ENCODE measurements at places on chromosomes 5 and 9.

GRCh38 chr9:34797367-34797766, 87.4 kb upstream of the CCL21 start:
- DNase-seq: no peak

- no peak for DNase-seq
Measured at GRCh38 chr9:25119041-25119440, 559.2 kb downstream of the TUSC1 start.

GRCh38 chr9:137325799-137326198, 23.7 kb upstream of the NRARP start:
- DNase-seq: no peak

DNA sequence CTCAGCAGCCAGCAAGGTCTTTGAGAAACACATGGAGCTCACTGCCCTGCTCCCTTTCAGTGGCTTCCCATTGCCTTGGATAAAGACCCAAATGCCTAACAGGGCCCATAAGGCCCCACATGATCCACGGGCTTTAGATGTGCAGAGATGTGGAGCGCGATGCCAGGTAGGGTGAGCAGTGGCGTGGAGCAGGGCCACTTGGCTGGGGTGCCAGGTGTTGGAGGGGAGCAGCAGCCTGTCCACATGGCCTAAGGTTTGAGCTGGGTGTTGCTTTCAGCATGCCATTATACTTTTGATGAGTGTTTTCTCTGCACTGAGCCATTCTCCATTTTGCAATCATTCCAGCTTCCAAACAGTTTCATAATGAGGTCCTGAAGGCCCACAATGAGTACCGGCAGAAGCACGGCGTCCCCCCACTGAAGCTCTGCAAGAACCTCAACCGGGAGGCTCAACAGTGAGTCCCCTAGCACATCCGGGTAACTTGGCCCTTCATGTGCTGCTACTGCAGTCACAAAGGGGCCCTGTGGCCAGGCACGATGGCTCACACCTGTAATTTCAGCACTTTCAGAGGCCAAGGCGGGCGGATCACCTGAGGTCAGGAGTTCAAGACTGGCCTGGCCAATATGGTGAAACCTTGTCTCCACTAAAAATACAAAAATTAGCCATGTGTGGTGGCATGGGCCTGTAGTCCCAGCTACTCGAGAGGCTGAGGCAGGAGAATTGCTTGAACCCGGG, 11.1 kb downstream of the GLIPR2 start:
- no peak for DNase-seq

DNA sequence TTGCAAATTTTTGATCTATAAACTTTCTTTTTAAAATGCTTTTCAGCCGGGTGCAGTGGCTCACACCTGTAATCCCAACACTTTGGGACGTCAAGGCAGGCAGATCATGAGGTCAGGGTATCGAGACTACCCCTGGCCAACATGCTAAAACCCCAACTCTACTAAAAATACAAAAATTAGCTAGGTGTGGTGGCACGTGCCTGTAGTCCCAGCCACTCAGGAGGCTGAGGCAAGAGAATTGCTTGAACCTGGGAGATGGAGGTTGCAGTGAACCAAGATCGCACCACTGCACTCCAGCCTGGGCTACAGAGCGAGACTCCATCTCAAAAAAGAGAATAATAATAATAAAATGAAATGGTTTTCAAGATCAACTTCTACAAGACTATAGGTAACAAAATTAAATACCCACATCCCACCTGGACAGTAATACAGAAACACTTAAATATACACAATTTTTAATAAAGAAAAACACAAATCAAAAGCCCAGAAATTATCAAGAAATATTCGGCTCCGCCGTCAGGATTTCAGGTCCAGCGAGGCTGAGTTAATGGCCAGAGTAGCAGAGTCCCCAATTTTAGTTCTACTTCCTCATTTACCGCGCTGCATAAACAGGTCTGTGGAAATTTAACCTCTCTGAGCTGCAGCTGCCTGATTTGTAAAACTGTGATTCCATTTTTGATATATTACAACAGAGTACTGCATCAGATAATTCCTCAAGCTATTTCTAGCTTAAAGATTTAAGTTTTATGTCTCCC, 4.0 kb downstream of the TUT7 start:
- DNase-seq: no peak

GRCh38 chr9:93589688-93590087, 13.3 kb downstream of the PHF2 start:
- no peak for DNase-seq

DNA sequence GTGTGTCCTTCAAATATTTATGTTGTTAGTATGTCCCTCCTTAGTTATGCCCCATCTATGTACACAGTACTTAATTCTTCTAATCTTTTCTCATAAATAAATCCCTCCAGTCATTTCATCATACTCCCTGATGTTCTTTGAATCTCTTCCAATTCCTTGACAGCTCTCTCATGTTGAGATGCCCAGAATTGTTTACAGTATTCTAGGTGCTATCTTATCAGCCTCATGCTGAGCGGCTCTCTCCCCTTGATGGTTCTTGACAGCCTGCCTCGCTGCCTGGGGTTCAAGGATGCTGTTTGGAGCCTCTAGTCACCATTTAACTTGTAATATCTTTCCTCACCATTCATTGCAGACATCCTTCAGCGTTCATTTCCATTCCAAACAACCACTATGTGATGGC, 799.2 kb downstream of the BRINP1 start:
- DNase-seq: no peak

GRCh38 chr5:138654281-138654867, 79.2 kb upstream of the HSPA9 start:
- DNase-seq: no peak

DNA sequence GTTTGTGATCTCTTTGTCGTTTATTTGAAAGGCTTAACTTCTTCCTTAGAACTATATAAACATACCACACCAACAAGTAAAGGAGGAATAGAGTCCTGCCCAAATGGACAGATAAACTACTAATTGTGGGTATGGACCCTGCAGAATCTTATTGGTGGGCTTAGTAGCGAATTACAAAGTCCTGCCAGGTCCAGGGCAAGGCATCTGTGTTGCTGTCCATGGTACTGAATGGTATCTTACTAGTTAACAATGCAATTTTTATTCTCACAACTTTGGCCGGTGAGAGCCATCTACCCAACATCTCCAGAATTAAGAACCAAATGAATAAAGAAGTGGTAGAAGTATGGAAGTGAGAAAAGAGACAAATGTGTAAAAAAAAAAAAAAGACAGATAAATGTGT, 1782.4 kb upstream of the WWC1 start:
- DNase-seq: no peak

DNA sequence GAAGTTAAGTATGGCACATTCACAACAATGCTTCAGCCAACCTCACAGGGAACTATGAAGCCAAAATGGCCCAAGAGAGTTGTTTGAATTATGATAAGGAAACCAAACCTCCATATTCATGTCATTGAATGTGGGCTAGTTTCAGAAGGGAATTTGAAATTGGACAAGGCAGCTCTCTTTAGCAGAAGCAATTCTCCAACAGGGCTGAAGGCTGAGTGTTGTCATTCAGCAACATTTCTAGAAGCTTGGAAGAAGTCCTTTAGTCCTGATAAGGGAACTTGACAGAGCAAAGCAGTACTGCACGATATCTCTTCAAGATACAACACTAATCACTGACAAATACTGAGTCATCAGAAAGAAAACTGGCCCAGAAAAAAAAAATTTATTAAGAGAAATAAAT, 115.4 kb downstream of the SLC25A46 start:
- no peak for DNase-seq

DNA sequence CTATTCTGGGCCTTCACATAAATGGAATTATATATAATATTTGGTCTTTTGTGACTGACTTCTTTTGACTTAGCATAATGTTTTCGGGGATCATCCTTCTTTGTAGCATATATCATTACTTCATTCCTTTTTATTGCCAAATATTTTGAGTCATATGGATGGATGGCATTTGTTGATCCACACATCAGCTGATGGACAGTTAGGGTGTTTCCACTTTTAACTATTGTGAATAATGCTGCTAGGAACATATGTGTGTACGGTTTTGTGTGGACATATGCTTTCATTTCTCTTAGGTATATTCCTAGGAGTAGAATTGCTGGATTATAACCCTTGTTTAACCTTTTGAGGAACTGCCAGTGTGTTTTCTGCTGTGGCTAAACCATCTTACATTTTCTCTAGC, 249.6 kb downstream of the FANCC start:
- no peak for DNase-seq

GRCh38 chr9:7823651-7824050, 24.1 kb upstream of the DMAC1 start:
- no peak for DNase-seq

GRCh38 chr5:55471468-55471867, 63.3 kb downstream of the PLPP1 start:
- DNase-seq: no peak

DNA sequence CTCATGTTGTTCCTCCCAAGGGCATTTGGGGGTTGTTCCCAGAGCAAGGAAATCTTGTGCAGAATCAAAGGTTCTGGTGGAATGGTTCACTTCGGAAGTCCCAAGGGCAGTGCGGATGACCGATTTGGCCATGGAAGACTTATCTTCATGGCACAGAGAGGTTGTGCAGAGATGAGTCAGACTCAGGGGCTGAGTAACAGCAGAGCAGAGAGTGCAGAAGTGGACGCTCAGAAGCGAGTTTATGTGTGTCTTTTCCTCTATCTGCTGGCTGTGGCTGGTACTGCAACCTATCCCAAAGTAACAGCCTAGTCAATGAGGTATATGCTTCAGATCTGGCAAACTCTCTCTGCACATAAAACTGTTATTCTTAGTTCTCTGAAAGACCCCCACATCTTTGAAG, 118.1 kb downstream of the DPYSL3 start:
- no peak for DNase-seq
